Activated naive CD8-positive, alpha-beta T cell treated with anti-CD3 and anti-CD28 coated beads for 36 hours (primary cell): ENCODE measurements at places on chromosomes 12 and 14.

GRCh38 chr12:116429826-116430360 lies 129.3 kb upstream of the MAP1LC3B2 start:
- DNase-seq: no peak

DNA sequence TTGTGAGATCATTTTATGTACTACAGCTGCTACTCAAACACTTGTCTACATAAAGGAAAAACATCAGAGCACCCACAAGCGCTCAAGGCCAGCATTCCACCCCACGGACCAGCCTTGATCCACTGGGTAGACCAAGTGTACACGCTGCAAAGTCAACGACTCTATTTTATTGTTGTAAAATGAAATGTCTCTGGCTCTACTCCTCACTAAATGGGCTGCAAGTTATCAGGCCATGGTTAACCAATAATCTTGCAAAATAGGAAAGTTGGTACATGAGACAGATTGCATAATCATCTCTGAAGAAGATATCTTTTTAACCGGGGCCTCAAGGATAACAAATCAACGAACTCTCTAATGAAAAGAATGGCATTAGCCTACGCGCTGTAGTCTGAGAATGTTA lies 69.9 kb upstream of the FOXN3 start:
- DNase-seq: no peak

DNA sequence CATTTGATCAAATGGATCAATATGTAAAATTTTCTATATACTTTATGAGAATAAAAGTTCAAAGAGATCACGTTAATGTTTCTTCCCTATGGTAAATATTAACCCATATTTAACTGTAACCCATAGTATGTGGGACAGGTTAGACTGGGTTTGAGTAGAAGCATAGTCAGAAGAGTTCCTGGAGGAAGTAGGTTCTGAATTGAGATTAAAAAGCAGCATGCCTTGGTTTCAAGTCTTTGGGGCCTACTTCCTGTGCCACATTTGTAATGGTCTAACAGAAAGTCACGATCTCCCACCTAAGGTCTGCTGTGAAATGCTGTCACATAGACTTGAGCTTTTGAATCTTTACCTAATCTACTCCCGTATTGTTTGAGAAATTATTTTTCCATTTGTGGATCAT lies 63.8 kb downstream of the FIGNL2 start:
- DNase-seq: no peak

- DNase-seq: no peak
Measured at GRCh38 chr14:23228812-23229211, 8.9 kb upstream of the RNF212B start.

GRCh38 chr12:25293653-25294052 lies 42.9 kb upstream of the KRAS start:
- no peak for DNase-seq

DNA sequence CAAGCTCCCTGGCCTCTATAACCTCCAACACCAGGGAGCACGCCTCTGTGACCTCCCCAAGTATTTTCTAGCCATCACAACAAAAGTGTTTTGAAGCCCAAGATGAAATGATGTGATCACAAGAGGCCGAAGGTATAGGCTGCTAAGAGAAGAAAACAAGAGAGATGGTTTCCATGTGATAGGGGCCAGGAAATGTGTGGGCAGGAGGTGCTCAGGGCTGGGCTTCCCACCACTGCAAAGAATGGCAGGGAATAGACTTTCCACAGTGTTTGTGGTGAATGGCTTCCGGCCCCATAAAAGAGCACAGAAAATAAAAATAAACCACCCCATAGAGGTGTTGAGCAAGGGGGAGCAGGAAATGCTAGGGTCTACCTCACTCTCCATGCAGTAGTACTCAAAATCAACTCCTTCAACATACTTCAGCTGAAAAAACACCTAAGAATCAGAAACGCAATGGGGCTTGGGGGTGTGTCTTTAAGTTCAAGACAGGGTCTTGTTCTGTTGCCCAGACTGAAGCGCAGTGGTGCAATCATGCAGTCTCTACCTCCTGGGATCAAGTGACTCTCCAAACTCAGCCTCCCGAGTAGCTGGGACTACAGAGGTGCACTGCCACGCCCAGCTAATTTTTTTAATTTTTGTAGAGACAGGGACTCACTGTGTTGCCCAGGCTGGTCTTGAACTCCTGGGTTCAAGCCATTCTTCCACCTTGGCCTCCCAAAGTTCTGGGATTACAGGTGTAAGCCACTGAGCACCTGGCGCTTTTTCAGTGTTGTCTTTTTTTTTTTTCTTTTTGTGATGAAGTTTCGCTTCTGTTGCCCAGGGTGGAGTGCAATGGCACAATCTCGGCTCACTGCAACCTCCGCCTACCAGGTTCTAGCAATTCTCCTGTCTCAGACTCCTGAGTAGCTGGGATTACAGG lies 27.1 kb downstream of the DAD1 start:
- DNase-seq: peak; percentile 77

GRCh38 chr12:38771871-38772270 lies 133.5 kb downstream of the CPNE8 start:
- DNase-seq: peak; percentile 23

GRCh38 chr12:20269337-20270067 lies 98.8 kb upstream of the PDE3A start:
- DNase-seq: no peak

- no peak for DNase-seq
Measured at GRCh38 chr12:65460063-65460462, 181.6 kb downstream of the MSRB3 start.

- no peak for DNase-seq
Measured at GRCh38 chr12:106163712-106164111, 25.0 kb upstream of the NUAK1 start.

DNA sequence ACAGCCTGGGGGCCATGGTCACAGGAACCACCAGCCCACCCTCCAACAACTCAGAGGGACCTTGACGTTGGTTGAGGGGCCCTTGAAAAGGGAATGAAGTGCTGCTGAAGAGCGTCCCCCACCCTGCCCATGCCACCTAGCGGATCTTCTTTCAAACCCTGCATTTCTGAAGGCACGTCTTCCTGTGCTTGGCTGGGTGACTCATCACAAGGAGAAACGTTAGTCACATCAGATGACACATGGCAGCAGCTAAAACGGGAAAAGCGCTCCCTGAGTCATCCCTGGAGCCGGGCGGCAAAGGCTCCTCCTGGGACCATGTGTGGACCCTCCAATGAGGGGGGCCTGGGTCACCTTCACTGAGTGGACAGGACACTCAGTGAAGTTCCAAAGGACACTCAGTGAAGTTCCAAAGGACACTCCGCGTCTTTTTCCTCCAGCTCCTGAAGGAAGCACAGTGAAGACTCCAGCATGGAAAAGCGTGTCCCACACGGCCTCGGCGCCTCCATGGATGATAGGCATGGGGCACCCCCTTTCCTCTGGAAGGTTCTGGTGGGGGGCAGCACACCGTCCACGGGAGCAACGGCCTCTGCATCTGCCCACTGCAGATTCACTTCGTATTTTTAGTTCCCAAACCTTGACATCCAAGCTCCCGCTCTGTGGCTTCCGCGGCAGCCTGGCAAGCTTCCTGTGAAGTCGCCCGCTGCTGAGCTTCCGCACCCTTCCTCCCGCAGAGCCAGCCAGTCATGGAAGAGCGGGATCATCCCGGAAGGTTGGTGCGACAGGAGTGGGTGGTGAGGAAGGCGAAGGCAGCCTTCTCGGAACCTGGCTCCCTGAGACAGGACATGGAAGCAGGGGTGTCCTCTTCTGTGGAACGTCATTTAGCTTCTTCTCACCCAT lies 383.4 kb downstream of the VRK1 start:
- no peak for DNase-seq

GRCh38 chr12:54420766-54421144 lies 1.7 kb upstream of the ITGA5 start:
- no peak for DNase-seq

GRCh38 chr12:21456291-21456780 lies 18.9 kb downstream of the PYROXD1 start:
- DNase-seq: peak; percentile 41

DNA sequence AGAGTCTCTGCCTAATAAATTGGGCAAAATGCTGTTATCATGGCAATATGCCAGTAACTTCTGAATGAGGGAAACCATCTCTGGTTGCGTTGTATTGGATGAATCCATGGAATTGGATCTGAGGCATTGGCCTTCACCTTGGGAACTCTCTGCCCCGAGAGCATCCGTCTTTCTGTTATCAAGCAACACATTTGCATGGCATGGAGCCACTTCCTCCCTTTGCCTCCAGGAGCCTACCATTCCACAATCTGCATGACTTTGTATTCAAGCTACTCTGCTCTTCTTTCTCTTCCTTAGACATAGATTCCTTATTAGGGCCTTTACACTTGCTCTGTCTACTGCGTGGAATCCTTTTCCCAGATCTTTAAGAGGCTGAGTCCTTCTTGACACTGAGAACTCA lies 57.2 kb downstream of the RIC8B start:
- no peak for DNase-seq

DNA sequence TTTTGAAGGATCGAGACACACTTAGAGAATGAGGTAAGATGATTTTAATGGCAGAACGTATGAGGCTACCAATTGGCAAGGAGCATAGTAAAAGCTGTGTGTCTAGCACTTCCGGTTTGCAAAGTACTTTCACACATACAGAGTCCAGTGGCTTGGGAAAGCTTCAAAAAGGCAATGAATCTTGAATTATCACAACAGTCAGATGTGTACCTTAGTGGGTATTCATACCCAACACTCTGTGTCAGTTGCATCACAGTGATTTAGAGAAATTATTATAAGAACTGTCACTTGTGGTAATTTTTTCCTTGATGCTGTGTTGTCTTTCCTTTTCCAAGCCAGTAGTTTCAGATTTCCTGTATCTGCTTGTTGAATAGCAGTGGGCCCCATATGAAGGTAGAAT lies 424.1 kb downstream of the PCNX1 start:
- DNase-seq: no peak

DNA sequence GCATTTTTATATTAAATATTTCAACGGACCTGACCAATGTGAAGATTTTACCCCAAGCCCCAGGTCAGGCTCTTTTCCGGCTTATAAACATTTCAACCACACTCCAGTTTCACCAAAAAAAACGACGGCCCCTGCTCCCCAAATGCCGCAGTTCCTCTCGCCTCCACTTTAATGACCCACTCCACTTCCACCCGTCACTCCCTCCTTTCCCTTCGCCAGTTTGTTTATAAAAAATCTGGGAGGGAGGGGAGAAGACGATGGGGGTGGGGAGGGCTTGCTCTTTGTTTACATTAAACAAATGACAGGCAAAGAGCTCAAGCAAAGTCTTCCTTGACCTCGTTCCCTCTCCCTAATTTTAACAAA lies 5.4 kb downstream of the SIX6 start:
- DNase-seq: no peak

DNA sequence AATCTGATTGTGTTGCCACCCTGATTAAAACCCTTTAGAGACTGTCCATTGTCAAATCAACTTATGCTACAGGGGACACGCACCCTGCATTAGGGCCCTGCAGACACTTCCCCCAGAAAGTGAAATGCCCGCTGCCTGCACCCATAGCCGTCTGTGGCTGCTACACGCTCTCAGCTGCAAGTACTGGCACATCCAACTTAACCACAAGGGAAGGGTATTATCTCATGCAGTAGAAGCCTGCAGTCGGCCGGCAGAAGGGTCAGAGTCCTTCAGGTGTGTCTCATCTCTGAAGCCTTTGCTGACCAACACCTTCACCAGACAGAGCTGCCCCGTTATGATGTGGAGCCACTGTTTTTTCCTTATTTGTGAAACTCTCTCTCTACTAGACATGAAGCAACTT lies 20.8 kb downstream of the CFAP251 start:
- no peak for DNase-seq

DNA sequence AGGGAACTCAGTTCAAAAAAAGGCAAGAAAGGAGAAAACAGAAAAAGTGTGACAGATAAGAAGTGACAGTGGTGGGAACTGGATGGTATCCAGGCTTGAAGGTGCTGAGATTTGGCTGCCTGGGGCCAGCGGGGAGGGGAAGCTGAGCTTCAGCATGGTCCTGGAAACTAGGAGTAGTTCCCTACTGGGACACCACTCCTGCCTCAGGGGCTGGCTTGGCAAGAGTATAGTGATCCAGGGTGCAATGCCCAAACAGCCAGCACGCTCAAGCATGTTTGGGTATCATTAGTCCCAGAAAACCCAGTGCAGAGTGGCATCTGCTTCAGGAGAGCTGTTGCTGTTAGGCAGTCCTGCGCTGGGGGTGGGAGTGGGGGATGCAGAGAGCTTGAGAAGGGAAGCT lies 49.5 kb upstream of the KTN1 start:
- no peak for DNase-seq

DNA sequence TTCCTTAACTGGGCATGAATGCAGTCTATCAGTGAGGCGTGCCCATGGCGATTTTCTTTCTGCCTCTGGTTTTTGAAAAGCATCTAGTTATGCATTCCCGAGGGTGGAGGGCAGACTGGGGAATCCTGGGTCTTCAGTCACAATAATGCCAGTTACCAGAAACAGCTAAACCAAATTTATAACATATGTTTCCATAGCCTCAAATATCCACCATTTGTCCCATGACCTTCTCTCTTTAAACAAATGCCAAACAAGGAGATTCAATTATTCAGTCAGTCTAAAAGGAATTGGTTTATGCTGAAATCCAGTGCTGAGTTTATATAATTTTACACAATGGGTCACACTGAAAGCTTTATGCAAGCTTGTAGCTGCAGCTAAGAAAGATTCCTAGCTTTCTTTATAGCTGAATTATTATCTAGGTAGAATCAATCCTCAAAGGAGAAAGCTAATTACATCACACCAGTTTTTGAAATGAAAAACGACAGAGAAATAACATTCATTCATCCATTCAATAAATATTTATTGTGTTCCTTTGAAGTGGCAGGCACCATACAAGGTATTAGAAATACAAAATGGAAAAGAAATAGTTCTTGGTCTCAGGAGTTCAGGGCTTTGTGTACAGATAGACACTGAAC lies 131.3 kb upstream of the RAP1B start:
- no peak for DNase-seq

GRCh38 chr12:133130808-133131128 lies 341 bp downstream of the ZNF10 start:
- peak; percentile 46 for DNase-seq

GRCh38 chr12:21453312-21453852 lies 15.9 kb downstream of the PYROXD1 start:
- DNase-seq: no peak

GRCh38 chr12:95784286-95784685 lies 6.3 kb downstream of the NTN4 start:
- DNase-seq: no peak

- DNase-seq: no peak
Measured at GRCh38 chr14:30223385-30223785, 295.7 kb upstream of the PRKD1 start.

DNA sequence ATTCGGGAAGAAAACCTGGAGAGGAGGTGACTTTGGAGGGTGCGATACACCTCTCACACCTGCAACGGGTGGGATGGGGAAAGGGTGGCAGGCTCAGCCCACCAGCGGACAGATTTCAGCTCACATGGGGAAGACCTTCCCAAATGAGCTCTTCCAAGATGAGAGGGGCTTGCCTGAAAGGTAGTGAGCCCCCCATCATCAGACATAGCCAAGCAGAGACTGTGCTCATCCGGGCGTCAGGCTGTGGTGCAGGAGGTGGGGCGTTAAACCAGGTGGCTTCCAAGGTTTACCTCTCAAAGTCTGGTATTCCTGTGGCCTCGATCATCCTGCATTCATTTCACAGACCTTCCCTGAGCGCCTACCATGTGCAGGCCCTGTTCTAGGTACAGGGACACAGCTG lies 105.4 kb upstream of the FKBP4 start:
- no peak for DNase-seq
